ENCODE measurements at places on chromosomes 7 and 10.

- DNase-seq = no peak
Observed at GRCh38 chr7:151252561-151252835, 4.0 kb upstream of the SMARCD3 start.

DNA sequence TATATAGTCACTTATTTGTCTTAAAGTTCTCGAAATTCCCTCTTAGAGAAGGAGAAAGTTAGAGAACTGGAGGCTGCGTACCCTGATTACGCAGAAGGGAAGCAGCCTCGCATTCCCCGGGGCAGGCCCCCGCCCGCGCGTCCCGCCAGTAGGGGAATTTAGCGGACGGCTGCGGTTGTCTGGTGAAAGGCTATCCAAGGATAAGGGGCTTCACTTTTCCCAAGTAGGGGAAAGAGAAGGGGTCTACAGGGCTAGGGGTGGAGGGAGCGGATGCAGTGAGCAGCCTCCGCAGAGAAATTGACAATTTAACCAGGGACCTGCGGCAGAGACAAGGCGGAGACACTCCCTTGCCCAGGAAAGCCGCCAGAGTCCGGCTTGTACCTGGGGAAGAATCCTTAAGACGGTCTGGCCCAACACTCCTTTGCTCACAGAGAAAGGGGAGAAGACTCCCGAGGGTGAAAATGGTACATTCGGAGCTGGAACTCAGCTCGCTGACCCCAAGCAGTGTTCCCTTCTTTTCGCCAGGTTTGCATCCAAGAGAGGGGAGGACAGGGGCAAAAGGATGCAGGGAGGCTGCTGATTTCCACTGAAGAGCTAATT is 994 bp upstream of the MAGI2 start:
- no peak for DNase-seq

- no peak for DNase-seq
Observed at GRCh38 chr7:72325561-72325960, 86.6 kb downstream of the CALN1 start.

- no peak for DNase-seq
Observed at GRCh38 chr7:78346827-78347226, 548.3 kb downstream of the PHTF2 start.

GRCh38 chr7:107940951-107941350 is 50.0 kb downstream of the DLD start:
- DNase-seq = no peak

GRCh38 chr10:124523901-124524300 is 62.3 kb downstream of the LHPP start:
- DNase-seq = no peak

DNA sequence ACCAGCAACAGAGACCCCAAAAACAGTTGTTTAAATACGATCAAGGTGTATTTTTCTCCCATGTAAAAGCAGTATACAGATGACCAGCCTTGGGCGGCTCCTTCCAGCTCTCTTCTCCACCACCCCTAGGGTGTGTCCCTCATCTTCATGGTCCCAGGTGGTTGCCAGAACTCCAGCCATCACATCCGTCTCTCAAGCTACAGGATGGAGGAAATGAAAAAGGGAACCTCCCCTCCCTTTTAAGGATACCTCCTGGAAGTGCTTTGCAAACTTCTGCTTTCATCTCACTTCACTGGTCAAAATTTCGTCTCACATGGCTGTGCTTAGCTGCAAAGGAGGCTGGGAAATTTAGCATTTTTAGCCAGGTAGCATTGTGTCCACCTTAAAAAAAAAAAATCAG is 59.3 kb downstream of the C10orf105 start:
- no peak for DNase-seq

DNA sequence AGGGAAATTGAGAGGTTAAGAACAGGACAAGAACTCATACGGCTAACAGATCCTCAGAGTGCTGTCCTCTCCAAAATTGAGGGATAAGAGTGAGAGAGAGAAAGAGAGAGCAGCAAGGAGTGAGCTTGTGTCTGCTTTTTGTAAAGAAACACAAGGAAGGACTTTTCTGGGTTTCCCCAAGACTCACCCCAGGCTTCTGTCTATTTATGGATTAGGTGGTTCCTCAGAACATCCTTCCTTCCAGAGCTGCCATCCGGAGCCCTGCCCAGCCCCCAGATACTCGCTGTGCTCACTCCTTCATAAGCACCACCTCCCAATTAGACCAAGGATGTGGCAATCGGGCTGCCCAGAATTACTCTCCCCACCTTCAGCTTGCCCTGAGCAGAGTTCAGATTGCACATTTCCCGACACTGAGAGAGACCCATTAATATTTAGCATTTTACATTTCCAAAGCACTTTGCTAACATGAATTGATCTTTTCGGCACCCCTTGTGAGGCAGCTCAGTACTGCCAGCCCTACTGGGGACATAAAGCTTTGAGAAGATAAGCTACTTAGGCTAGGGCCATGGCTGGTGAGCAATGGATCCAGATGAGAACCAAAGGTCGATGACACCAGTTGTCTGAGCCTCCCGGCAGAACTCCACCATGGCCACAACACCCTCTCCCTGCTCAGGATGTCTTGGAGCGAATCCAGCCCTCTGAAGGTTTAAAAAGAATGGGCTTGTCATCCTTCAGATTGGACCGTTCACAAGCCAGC is 19.2 kb upstream of the R3HCC1L start:
- DNase-seq = no peak

GRCh38 chr10:132443983-132444876 is 47.2 kb downstream of the PWWP2B start:
- no peak for DNase-seq

DNA sequence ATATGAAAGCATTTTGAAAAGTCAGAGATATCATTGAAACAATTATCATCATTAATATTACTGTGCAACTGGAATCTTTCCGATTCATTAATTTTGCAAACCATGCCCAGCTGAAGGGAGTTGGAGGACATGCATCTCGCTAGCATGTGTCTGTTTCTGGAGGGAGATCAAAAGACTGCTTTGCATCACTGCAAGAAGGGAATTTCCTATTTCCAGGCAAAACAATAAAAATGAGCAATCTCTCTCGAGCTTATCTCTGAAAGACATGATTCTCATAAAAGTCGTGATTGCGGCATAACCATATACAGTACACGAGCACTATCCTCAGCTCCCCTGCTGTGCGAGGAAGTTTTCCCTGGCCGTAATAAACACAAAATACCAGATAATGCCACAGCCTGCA is 607.6 kb upstream of the DPP6 start:
- DNase-seq = no peak

DNA sequence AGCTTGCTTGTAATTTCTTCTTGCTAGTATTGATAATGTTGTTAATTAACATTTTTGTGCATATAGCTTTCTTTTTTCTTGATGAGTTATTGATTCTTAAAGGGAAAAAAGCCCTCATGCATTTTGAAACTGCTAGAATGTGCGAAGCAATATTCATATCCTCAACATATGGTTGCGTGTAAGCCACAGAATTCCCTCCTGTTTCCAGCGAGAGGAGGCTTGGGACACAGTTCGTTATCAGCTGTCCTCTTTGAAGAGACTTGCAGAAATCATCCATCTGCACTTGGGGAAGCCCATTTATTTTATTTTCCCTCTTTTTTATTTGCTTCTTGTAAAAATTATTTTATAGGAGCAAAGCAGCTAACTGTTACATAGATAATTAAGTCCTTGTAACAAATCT is 398.0 kb downstream of the ADRA2A start:
- DNase-seq = no peak

GRCh38 chr7:41385996-41386395 is 316.9 kb downstream of the INHBA start:
- DNase-seq = no peak

DNA sequence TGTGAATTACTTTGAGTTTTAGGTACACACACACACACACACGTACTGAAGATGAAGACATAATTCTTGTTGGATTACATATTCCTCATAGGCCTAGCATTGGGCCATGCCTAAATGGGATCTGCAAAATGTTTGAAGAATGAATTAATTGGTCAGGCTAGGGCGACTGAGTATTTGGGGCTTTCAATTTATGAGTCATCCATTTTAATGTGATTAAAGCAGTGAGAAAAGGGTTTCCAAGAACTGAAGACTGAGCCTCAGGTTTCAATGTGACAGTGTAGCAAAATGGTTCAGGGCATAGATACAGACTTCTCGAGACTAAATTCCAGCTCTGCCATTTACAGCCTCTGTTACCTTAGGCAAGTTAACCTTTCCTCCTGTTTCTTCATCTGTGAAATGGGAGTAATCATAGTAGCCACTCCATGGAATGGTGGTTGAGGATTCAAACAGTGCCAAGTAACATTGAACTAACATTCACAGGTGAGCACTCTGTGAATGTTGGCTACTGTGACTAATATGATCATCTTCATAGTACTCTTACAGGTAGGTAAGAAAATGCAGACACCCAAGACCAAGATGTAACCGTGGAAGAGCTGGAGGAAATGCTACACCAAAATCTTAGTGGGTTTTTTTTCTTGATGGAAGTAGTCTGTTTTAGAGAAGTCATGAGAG is 7.6 kb downstream of the BPGM start:
- no peak for DNase-seq

DNA sequence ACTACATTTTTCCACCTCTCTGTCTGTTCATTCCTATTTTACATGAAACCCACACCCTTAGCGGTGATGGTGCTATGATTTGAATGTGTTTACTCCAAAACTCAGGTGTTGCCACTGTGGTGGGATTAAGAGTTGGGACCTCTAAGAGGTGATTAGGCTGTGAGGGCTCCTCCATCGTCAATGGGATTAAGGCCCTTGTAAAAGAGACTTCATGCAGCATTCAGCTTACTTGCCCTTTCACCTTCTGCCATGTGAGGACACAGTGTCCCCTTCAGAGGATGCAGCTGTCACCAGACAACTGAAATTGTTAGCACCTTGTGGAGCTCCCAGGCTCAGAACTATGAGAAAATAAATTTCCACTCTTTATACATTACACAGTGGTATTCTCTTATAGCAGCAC is 182.2 kb downstream of the NOC3L start:
- DNase-seq = no peak

DNA sequence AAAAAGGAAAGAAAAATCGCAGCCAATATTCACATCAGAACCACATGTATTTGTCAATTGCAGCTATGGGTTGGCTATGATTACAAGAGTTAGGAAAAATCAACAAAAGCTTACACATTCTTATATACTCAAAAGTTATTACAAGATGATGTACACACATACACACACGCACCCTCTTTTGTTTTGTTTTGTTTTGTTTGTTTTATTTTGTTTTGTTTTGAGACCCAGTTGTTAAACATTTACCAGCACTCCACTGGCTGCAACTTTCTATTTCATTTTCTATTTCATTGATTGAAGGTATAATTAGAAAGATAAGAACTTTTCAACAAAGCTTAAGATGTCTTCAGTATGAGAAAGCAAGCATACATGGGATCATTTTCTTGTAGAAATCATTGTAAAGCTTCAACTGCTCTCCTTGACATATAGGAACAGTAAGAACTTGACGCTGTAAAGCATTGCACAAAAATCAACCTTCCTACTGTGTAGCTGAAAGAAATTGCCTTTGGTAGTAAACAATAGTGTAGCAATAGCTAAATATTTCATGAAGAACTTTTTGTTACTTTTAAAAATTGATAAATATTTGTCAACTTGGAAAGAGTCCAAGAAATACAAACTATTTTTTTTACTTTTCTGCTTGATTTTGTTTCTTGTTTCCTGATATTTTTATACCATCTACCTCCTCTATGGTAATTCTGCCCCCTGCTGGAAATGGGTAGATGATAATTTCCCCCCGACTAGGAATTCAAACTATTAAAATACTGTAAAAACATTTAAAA is 205.9 kb downstream of the MBL2 start:
- DNase-seq = no peak

GRCh38 chr10:70458329-70459060 is 17.0 kb upstream of the NODAL start:
- DNase-seq = no peak

GRCh38 chr7:71769326-71769725 is 637.4 kb downstream of the GALNT17 start:
- DNase-seq = no peak

DNA sequence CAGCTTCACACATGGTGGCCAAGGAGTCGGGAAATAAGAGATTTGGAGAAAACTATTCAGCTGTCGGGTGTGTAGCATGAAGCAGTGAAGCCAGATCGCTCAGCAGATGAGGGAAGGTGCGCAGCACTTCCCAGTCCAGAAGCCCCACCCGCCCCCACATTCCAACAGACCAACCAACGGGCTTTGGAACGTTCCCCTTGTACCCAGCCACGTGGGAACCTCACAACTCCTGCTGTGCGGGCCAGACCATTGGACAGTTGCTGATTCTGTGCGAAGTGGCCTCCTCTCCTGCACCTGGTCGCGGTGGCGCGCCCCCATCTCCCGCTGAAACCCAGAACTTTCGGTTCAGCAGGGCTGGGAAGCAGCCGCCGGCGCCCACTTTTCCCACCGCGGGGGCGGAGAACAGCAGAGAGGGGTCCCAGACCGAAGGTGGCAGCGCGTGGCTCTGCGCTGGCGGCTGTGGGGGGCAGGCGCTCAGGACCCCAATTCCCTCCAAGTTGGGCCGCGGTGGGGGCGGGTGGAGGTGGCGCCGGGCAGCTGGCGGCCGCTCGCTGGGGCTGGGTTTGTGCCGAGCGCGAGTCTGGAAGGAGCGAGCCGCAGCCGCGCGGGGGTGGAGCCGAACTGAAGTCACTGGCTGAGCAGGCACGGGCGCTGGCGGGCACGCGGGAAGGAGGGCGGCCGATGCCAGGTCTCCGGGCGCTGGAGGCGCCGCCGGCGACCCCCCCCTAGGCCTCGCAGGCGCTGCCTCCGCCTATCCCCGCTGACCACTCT is 1301.5 kb upstream of the SORCS1 start:
- no peak for DNase-seq

DNA sequence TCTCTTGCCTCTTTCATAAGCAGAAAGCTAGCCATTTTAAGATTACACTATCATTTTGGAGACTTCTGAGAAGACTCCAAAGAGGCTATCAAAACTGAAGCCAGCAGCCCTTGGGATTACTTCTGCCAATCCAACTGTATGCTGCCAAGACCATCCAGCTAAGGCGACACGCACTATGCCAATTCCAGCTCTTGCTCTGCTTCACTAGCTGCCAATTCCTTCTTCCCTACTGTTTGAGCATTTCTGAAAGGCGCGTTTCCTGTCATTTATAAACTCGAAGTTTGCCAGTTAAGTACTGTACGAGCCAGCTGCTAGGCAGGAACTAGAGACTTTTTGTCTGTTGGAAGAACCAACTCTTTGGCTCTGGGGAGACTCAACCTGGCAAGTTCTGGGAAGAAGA is 36.5 kb downstream of the MALSU1 start:
- no peak for DNase-seq

Measured in activated CD4-positive, alpha-beta T cell treated with anti-CD3 and anti-CD28 coated beads, Interleukin-2, amount 50 U/mL, for 24 hours (primary cell).